ENCODE measurements at places on chromosomes 1 and 21.

DNA sequence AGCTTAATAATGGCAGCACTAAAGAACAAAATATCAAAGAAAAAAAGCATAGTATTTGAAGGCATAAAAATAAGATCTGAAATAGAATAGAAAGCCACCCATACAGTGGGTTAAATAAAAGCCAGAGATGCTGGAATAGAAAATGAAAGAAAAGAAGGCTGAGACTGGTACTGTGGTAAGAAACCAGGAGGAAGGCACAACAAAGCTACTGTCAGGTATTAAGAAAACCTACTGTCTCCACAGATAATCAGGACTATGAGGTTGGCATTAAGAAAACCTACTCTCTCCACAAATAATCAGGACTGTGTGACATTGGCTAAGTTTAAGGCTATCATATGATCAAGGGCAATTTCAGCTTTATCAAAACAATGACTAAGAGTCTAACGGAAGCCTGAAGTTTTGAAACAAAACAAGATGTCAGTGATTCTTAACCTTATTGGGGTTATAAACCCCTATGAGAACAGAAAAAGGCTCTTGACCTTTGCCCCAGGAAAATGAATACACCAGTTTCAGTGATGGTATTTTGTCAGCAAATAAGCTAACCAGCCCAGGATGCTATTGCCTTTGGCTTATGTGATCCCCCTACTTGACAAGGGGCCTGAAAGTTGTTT is 24.4 kb downstream of the MCOLN2 start:
- no peak for DNase-seq

- DNase-seq: no peak
These were observed 24.8 kb downstream of the S100A6 start for GRCh38 chr1:153510984-153511410.

- no peak for DNase-seq
These were observed 13.8 kb downstream of the SSBP3 start for GRCh38 chr1:54392401-54392800.

DNA sequence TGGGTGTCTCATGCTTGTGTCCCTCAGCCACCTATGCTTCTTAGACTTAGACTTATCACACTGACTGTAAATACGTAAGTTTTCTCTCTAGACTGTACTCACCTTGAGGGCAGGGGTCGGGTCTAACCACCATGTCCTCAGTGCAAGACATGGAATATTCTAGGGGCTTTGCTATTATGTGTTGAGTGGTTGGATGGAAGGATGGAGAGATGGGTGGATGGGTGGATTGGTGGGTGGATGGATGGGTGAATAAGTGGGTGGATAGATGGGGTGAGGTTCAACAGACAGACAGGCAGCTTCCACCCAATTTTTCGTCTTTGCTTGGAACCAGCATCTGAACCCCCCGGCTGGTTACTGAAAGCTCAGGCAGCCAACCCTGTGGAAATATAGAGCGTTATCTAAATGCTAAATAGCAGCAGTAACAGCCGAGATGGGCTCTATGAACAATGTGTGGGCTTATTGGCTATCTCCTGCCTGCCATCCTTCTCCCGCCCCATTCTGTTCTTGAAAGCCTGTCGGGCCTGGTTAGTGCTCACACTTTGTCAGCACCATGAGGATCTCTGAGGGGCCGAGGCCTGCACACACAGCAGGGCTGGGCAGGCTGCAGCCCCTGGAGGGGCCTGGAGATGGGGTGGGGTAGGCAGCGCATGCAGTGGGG is 130.7 kb downstream of the ACTL8 start:
- DNase-seq: no peak

GRCh38 chr1:53869454-53870117 is 20.0 kb downstream of the YIPF1 start:
- no peak for DNase-seq

DNA sequence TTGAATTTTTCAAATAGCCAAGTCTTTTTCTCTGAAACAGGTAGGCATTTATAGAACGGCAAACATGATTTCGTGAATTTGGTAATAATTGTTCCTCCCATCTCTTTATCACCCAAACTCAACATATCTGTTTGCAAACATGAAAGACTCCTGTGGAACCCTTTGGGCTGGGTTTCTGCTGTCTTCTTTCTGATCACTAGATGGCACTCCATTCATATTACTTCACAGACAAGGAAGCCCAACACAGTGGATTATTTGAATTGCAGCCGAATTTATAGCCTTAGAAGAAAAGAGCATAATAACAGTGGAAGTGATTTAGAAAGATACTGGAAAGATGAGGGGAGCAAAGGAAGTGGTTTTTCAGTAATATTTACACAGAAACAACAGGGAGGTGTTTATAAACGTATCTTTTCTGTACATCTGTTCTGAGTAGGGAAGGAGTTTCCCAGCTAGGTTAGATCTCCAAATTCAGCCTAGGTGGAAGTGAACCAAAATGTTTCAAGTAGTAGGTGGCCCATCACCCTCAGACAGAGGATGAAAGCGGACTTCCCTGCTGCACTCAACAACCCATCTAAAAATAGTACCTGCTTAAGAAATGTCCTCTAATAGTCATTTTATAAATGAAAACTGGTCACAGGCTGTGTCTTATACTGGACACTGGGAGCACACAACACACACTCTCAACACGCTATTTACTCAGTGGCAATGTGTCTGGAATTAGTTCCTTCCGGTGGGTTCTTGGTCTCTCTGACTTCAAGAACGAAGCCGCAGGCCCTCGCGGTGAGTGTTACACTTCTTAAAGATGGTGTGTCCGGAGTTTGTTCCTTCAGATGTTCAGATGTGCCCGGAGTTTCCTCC is 67.6 kb downstream of the MAP3K21 start:
- peak; percentile 22 for DNase-seq

DNA sequence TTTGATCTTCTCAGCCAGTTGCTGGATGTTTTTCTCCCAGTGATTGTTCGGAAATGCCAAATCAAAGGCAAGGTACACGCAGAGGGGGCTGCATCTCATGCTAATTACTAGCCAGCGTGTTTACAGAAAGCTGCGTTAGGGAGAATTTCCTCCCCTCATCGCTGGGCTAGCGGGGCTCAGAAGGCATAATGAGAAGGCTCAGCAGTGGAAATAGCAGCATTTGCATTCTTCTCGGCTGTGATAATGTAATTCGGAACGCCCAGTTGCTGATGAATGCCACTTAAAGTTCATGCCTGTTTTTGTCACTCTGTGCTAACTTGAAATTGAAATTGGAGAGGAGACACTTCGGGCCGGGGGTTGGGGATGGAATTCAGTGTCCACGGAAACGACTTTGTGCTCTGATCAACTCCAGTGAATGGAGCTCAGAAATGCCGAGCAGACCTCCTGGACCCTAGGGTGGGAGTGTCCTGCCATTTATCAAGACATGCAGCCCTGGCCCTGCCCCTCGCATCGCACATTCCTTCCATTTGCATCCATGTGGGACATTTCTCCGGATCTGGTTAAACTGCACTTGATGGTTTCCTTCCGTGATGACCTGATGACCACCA is 313.4 kb upstream of the C1orf174 start:
- DNase-seq: no peak

DNA sequence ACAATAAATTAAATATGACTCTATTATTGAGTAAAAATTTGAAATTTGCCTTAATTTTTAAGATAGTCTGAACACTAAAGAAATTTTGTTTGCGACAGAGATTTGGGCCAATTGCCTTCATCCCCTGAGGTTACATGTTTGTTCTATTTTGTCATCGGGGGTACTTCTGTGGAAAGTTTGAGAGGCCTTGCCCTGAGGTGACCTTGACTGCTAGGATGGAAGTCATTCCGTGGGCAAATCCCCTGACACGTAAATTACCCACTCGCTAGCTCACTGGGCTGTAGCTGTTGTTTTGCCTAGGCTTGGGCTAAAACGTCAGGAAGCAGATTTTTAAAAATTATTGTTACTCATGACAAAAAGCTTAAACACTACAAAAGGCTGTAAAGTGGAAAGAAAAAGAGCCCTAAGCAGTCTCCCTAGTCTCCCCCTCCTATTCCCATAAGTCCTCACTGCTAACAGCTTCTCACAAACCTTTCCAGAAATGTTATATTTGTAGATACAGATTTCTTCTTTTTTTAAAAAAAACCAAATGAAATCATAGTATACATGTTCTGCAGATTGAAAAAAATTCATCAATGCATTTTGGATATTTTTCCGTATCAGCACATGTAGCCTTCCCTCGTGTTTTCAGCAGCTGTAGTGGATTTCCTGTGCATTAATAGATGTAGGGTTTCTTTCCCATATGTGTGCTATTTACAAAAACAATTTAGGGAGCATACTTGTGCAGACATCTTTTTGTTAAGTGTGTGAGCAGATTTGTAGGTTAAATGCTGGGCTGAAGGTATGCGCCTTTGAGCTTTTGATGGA is 142.7 kb downstream of the MRPS6 start:
- no peak for DNase-seq

DNA sequence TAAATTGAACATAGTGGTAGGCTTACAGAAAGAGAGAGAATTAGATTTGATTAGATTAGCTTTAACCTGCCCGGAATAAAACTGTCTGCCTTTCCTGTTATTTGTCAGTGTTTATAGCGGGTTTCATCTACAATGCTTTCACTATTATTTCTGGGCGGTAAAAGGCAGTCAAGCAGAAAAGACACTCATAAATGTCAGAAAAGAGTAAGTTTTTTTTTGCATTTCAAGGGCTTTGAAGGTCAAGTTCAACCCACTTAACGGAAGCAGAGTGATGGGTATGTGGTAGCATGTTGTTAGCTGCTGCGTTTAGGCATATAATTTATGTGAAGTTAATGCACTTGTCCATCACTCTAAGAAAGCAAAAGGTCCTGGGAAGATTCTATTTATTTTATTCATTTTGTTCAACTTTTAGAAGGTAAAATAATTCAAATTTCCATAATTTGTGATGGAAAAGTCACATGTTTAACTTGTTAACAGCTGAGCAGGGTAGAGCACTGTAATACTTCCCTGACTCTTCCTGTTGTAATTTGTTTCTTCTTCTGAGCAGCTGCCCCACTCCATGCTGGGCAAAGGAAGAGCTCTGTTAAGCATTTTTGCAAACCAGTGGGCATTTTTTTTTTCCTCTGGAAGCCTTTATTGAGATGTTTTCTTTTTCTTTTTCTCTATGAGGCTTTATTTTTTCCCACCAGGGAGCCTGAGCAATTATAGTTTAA is 220.1 kb downstream of the ST6GALNAC3 start:
- DNase-seq: no peak

DNA sequence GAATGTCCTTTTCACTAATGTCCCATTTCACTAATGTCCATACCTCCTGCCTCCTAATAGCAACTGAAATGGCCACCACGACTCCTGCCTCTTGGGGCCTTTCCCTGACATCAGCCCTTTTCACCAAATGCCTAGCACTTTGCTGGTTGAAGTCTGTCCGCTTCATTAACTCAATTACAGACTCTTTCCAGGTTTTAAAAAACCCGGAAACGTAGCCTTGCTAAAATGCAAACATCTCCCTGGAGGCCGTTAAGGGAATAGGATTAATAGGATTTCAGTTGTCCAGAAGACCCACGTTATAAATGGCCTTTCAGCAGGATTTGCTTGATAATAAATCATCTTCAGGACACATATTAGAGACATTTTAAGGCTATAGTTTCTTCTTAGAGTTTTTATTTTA is 25.7 kb upstream of the ERO1B start:
- no peak for DNase-seq

GRCh38 chr1:162835157-162835899 is 25.6 kb downstream of the CCDC190 start:
- DNase-seq: no peak

GRCh38 chr1:90412563-90412962 is 304.5 kb downstream of the BARHL2 start:
- DNase-seq: no peak

DNA sequence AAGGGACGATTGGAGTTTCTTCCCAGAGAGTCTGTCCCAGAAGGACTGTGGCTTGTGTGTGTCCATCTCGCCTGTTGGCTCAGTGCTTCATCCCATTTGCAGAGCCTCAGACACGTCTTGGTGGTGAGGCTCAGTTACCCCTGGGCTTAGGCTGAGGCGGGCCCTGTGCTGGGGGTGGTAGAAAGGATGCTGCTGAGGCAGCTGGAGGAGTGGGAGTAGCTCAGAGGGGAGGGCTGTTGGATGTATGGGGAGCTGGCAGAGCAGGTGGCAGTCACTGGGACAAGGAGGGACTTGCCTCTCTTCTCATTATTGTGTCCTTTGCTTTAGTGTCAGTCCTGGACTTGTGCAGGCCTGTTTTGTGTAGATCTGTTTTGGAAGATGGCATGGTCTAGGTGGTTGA is 7.3 kb upstream of the MIIP start:
- DNase-seq: no peak

GRCh38 chr1:4673494-4673893 is 19.1 kb downstream of the AJAP1 start:
- no peak for DNase-seq

DNA sequence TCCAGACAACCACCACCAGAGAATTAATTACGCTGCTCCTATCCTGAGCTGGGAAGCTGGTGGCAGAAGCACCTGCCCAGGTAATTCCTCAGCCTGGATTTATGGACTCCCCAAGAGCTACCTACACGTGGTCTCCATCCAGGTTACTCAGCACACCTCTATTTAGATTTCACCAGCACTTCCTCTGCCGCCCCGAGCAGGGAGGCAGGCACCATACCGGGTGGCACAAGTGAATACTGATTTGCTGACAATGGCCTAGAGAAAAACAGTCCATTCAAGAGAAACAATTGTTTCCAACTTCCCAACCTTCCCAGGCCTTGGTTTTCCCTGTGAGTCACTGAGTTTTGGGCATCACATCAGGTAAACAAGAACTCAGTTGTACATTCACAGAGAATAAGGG is 134.3 kb downstream of the MATN1 start:
- DNase-seq: no peak

GRCh38 chr1:65063025-65063424 is 85.0 kb upstream of the AK4 start:
- no peak for DNase-seq

- DNase-seq: no peak
These were observed 1.7 kb downstream of the RCC2 start for GRCh38 chr1:17437580-17438317.

- DNase-seq: no peak
These were observed 28.6 kb upstream of the JUN start for GRCh38 chr1:58812468-58812867.

- DNase-seq: no peak
These were observed 212.6 kb downstream of the BARHL2 start for GRCh38 chr1:90504509-90504908.

DNA sequence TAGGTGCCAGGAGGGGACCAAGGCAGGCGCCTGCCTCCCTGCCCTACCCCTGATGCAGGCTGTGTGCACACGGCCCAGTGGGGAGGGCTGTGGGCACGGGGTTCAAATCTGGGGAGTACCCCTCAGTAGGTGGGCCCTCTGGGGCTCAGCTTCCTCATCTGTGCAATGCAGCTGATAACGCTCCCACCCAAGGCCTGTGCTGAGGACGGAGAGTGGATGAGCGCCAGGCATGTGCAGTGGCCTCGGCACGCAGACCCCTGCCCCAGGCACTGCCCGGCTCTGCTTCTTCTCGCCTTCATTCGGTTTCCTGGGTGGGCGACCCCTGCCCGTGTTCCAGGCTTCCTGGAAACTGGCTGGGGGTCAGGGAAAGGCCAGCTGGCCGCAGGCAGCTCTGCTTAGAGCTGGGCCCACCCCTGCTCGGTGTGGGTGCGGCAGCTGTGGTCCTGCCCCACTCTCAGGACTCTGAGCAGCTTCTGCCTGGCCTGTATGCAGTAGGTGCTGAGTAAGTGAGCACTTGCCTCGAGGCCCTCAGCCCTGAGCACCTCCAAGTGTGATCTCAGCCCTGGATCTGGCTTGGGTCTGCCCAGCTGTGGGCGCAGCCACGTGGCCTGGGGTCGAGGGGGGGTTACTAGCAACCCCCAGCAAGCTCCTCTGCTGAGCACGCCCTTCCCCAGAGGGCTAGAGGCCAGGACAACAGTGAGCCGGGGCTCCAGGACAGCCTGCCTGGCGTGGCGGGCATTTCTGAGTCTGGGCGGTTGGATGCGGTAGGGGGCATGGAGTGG is 11.9 kb upstream of the TNFRSF14 start:
- DNase-seq: no peak

All from NCI-H524 treated with DMSO at 0.1 percent for 48 hours (cell line).